Activated T-cell treated with anti-CD3 and anti-CD28 coated beads for 1 hour (primary cell): ENCODE measurements at places on chromosomes 2 and 18.

DNA sequence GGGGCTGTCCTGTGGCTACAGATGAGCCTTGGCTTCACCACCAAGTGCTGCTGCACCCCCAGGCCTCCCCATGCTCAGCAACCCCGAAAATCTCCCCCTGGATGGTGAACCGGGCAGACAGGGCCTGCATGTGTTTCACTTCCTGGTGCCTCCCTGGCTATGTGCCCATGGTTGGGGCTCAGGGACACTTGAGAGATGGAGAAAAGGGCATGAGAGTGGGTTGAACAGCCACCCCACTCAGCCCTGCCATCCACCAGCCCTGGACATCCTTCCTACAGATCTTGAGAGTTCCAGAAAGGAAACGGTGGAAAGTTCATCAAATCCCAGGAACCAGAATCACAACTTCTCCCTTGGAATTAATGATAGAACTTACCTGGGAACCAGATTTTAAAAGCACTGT is 74.7 kb upstream of the TEX51 start:
- DNase-seq: no peak

GRCh38 chr2:134140251-134140661 is 113.6 kb upstream of the MGAT5 start:
- DNase-seq: no peak

GRCh38 chr2:31337197-31337596 is 77.3 kb downstream of the XDH start:
- DNase-seq: no peak

DNA sequence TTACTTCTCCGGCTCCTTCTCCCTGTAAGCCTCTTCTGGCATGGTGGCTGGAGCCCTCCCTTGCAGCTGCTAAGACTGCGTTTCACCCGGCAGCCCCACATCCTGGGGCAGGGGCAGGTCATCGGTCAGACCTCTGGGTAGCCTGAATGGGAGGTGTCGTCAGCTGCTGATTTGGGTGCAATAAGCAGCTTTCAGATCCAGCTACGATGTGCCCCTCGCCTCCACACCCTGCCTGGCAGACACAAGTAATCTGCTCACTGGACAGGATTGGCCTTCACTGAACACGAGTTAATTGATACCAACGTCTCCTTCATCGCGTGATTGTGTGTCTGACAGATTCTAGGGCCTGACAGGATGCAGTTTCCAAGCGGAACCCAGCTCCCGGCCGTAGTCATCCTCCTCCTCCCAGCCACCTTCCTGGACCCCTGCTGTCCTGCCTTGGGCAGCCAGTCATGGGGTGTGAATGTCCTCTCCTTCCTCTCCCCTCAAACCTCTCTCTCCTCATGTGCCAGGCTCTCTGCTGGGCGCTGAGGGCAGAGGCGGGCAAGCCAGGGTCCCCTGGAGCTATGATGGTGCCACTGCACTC is 18.9 kb upstream of the PDIA6 start:
- no peak for DNase-seq

GRCh38 chr2:33069894-33070651 is 123.3 kb downstream of the LTBP1 start:
- no peak for DNase-seq

DNA sequence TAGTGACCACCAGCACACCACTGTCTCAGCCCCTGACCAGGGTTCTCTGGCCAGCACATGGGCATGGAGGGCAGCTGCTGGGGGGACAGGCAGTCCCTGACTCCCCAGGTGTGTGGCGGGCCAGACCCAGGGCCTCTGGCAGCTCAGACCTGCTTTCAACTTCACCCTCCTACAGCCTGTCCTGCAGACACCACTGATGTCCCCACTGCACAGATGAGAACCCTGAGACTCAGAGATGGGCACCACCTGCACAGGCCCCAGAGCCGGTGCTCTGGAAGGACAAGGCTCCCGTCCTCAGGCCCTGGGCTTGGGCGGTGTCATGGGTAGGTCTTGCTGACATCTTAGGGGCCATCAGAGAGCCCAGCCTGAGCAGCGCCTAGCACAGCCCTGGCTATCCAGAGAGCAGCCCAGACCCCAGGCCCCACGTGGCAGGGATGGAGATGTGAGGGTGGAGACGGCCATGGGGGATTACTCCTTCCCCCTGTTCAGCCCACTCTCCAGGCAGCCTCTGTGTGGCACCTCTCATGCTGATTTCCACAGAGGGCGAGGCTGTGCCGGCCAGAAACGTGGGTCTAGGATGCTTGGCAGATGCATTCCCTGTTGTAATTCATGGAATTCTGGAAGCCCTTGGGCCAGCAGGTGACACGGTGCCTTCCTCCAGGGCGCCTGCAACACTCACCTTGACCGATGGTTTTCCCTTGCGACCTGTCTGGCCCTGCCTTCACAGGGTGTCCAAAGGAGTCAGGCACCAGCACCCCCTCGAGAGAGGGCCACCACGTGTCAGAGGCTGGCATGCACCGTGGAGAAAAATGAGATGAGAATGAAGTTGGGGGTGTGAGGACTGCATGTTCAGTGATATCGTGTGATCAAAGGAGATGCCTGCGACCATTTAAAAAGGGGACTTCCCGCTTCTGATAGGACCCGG is 61.2 kb upstream of the GLI2 start:
- DNase-seq: no peak

GRCh38 chr2:219871351-219871750 is 243.9 kb downstream of the SLC4A3 start:
- DNase-seq: no peak

DNA sequence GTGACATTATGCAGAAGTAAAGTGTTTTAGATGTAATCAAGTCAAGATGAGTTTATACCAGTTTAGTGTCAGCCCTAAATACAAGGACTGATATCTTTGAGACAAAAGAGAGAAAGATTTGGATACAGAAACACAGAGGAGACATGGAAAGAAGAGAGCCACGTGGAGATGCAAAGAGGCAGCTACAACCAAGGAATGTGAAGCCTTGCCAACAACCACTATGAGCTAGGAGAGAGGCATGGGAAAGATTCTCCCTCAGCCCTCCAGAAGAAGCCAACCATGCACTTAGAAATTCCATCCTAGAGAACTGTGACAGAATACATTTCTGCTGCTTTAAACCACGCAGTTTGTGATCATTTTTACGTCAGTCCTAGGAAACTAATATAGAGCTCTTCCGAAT is 217.2 kb downstream of the DOK6 start:
- no peak for DNase-seq

DNA sequence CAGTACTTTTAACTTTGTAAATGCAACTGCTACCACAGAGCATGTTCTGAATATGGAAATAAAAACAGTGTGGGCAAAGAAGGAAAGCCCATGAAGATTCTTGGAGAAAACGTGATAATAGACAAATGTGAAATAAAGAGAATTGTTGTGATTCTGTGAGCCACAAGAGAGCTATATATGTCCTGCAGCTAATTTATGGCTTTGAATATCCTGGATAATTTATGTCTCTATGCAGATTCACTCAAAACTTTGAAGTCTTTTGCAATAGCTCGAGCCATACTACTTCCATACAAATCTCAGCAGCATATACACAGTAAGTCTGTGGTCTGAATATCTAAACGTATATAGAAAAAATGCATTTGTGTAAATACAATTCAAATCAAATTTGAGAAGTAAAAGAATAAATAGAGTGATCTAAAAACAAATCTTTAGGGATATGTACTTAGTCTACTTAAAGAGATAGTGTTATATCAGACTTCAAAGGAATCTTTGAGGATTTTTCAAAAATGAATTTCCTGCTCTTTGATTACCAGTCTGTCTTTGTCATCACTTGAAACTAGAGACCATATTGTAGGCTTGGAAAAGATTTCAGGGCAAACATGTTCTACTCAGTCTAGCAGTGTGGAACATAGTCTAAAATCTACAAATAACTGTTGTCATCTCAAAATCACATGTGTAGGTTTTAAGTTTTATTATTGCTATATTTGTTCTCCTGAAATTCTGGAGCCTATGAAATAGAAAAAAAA is 107.1 kb downstream of the CSRNP3 start:
- DNase-seq: no peak

DNA sequence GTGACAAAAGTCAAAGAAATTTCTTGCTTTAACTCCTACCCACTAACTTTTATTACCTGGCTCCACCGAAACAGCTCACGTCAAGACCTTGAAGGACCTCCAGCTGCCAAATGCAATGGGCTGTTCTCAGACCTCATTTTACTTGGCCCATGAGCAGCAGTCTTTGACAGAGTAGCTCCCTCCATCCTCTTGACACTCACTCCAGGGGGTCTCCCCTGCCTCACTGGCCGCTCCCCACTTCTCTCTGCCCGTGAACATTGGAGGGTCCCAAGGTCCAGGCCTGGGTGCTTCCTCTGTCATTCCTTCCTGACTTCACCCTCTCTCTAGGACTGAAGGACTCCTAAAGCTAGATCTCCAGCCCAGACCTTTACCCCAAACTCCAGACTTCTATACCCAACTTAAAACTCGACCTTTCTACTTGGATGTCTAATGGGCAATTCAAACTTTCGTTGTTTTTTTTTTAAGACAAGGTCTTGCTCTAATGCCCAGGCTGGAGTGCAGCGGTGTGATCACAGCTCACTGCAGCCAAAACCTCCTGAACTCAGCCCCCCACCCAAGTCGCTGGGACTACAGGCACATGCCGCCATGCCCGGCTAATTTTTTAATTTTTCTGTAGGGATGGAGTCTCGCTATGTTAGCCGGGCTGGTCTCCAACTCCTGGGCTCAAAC is 92.9 kb upstream of the ST3GAL5 start:
- no peak for DNase-seq

- DNase-seq: no peak
Measured at GRCh38 chr2:10449838-10450691, 1.9 kb upstream of the ODC1 start.

DNA sequence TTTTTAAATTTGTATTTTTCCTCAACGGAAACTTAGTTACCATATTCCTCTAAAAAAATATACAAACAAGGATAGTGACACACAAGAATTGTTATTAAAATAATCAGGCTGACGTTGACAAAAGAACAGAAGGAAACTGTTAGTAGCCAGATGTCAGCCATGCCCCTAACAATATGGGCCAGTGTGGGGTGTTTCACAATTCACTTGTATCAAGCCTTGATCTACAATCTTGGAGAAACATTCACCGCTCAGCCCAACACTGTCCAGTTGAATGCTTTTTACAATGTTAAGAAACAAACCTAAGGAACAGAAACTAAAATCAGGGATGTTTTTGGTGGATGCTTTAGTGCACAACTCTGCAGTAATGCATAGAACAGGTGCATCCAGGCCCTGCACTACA is 44.6 kb downstream of the TMEFF2 start:
- no peak for DNase-seq
